Diencephalon (tissue), 1 donor: ENCODE measurements at places on chromosomes 13 and 19. TPM values are rescaled to one million over a fixed set of nuclear protein-coding genes. Genes with fewer than 3 reads are reported as not detected.

The COL4A1 gene
- 91.6 TPM for total RNA-seq

The IQCN gene
- total RNA-seq = 0.92 TPM

The ZNF813 gene
- total RNA-seq = 5.5 TPM

The B3GNT3 gene
- 0.46 TPM for total RNA-seq

The THSD8 gene
- not detected for total RNA-seq

The ANKRD24 gene
- 6.5 TPM for total RNA-seq

The HRC gene
- total RNA-seq = 1.4 TPM

The OR7C1 gene
- not detected for total RNA-seq

The VSTM1 gene
- total RNA-seq = 0.23 TPM

The TMEM38A gene
- 18.0 TPM for total RNA-seq

The CGB1 gene
- total RNA-seq = not detected

The ZNF625 gene
- total RNA-seq = 24.5 TPM

The OR10H1 gene
- total RNA-seq = not detected

The ZNF418 gene
- total RNA-seq = 47.1 TPM

The LMTK3 gene
- 16.4 TPM for total RNA-seq
